CD4-positive, alpha-beta T cell treated with Interleukin-4 for 4 hours (primary cell): ENCODE measurements at places on chromosomes 16 and 17.
A peak's percentile ranks its signal among the peaks of the same experiment; 100 is the strongest.

DNA sequence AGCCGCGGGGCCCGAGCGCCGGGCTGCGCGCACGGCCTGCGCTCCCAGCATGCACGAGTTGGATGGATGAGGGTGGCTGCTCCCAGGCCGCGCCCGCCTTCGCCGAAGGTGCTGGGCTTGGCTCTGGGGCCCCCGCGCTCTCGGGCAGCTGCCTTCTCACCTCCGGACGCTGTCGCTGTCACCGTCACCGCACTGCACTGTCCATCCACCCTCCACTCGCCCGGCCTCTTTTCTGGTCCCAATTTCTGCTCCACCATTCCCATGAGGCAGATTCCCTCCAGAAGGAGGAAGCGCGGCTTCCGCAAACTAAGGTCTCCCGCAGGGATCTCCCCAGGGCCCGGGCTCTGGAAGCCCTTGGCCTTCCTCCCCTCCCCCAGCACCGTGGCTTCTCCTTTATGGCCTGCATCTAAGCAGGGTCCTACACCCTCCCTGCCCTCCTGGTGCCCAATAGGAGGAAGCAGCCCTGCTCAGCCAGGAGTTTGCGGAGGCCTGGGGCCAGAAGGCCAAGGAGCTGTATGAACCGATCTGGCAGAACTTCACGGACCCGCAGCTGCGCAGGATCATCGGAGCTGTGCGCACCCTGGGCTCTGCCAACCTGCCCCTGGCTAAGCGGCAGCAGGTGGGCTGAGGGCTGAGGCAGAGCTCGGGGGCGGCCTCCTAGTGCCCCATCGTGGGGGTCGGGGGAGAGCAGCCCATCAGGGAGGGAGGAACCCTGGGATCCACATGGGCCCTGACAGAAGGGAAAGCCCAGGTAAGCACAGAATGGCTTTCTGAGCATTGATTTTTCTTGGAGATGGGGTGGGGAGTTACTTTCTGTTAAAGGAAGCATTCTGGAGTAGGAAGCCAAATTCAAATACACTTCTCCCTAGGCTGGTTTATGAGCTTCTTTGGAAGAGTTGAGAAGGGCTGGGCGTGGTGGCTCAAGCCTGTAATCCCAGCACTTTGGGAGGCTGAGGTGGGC is 899 bp downstream of the ACE start:
- no peak for DNase-seq

DNA sequence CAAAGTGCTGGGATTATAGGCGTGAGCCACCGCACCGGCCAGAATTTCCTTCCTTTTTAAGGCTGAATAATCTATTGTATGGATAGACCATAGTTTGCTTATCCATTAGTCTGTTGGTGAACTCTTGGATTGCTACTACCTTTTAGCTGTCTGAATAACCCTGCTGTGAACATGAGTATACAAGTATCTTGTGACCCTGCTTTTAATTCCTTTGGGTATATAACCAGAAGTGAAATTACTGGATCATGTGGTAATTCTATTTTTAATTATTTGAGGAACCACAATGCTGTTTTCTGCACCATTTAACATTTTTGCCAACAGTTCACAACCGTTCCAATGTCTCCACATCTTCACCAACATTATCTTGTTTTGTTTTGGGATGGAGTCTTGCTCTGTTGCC is 4.6 kb upstream of the OTOA start:
- DNase-seq = no peak

DNA sequence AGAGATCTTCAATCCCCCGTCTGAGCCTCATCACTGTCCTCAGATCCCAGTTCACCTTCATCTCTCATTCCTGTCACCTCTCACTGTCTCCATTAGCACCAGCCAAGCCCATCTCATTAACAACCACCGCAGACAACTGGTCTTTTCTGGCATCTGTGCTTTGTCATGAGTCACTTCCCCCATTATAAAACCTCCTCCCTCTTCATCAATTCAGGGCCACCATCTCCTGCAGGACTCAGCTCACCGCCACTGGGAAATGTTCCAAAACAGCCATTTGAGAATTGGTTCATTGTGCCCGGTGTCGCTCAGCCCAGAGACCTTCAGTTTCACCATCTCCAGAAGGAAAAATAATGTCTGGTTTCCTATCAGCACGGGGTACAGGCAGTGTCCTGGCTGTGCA is 56.9 kb upstream of the TEKT3 start:
- DNase-seq = no peak

DNA sequence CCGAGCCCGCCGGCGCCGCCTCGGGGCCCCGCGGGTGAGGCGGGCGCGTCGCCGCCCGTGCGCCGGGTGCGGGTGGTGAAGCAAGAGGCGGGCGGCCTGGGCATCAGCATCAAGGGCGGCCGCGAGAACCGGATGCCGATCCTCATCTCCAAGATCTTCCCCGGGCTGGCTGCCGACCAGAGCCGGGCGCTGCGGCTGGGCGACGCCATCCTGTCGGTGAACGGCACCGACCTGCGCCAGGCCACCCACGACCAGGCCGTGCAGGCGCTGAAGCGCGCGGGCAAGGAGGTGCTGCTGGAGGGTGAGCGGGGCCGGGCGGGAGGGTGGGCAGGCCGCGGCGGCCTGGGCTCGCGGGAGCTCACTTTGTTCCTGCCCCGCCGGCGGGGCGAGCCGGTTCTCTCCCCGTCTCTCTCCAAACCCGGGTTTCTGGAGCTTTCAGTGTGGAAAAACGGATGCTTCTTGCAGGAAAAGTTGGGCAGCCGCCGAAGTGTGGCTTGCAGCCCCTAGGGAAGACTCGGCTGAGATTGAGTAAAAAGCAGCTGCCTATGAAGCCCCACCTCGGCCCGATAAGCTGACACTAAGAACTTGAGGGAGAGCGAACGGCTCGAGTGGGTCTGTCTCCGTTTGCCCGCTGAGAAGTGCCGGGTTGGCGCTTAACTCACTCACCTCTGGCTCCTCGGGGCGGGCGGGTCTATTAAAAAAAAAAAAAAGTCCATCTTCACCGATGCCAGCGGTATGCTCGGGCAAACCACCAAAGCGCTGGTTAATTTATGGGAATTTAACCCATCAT is 677 bp downstream of the SNTB2 start:
- DNase-seq = peak; percentile 33

DNA sequence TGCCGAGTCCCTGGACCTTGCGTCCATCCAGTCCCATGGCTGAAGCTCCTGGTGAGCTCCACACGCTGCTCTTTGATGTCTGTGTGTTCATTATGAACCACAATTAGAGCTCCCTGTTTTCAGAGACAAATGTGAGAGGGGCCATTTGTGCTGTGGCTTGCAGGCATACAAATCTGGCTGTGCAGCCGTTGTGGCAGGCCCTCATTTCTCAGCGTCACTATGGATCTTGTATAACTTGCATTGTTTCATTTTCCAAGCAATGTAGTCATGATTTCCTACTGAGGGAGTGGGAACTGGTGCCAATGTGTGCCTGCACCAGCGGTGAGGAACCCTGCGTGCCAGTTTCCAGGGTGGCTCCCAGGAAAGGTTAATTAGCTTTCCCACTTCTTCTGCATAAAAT is 542.6 kb downstream of the TMEM114 start:
- DNase-seq = no peak

- DNase-seq = no peak
Observed at GRCh38 chr16:2962334-2963073, 1.6 kb upstream of the KREMEN2 start.

DNA sequence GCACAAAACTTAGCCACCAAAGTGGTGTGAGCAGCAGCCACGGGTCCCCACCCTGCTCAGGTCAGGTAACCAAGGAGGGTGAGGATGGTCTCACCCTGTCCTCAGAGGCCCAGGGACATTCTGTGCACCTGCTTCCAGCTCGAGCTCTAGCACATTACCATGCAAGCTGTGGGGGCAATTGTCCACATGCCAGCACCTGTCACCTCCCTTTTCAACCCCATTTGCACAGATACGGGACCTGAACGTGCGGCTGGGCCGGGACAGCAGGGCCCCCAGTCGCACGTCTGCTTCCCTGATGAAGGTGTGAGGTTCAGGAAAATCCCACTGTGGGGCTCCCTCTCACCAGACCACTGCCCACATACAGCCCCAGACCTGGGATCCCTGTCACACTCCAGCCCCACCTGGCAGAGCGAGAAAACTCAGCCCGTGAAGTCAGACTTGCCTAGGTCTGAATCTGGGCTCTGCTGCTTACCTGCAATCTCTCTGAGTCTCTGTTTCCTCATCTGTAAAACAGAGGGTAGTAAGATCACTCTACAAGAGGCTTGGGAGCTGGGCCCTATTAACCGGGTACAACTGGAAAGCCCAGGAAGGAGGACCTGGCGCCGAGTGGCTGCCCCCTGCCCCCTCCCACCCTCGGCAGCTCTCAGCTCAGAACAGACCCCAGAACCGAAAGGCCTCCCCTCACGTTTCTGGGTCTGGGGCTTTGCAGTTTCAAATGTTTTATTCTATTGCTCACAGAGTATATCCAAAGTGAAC is 7.9 kb downstream of the WFIKKN2 start:
- no peak for DNase-seq

DNA sequence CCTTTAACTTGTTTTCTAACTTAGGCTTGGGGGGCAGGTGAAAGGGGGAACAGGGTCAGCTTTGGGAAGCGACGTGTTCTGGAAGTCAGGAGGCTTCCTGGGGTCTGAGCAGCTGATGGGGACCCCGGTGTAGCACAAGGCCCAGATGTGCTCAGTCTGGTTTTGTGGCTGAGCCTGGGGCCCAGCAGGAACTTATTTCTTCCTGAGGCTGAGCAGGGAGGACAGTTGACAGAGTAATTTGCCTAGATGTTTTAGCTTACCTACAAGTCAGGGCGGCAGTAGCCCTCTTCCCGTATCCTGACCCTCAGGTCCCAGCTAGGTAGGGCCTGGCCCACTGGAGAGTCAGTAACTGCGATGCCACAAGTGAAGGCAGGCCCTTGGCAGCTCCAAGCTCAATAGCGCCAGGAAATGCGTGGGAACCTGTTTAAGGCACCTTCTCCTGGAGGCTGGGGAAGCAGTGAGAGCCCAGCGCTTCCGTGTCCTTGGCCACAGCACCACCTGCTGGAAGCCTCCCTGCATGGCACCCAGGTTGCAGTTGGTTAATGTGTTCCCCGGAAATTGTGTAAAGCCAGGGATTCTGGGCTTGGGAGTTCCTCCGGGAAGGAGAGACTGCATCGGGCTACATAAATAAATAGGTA is 5.2 kb downstream of the CCR7 start:
- DNase-seq = peak; percentile 81

GRCh38 chr16:51419768-51420167 is 268.7 kb upstream of the SALL1 start:
- DNase-seq = no peak

DNA sequence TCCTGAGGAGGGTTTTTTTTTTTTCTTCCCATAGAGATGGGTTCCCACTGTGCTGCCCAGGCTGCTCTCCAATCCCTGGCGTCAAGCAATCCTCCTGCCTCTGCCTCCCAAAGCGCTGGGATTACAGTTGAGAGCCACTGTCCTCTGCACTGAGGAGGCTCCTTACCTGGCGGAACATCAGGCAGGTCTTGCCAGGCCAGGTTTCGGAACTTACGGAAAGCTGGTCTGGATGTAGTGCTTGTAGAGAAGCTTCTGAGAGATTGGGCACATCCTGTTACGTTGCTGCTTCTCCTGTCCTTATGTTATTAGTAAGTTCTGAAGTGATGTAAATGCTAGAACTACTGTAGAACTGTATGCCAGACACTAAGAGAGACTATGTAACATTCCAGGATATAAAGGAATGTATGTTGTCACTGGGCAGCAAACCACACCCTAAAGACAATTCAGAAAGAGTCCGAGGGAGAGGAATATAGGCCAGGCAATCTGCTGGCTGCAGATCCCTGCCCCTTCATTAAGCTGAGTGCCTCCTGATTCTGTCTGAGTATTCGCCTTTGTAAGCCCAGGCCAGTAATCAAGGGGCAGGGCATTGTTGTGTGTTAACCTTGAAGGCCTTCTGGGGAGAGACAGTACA is 21.1 kb downstream of the ETV4 start:
- DNase-seq = no peak

DNA sequence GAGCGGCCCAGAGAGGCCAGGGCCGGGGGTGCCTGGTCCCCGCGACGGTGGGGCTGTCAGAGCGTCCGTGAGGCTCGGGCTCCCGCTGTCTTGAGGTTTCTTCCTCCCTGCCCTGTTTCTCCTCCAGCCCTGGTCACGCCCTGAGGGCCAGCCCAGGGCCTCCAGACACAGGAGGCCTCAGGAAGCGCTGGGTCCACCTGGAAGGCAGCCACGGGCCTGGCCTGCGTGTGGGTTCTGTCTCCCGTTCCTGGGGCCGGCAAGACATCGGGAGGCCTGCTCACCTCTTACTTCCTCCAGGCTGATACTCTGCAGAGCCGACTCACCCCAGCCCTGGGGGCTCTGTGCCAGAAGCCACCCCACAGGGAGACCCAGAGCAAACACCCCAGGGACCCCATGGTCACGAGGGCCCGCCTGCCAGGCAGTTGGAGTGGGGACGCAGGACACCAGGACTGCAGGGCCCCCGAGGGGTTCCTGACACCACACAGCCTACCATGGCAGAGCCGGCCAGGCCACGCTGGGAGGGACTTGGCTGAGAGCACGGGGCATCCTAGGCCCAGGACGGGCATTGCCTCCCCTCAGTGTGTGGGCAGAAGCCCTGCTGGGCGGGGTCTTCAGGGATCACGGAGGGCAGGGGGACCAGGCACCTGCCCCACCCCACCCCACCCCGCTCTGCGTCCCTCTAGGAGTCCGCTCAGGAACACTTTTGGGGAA is 18.9 kb upstream of the CACNA1H start:
- no peak for DNase-seq
